ENCODE measurements at places on chromosomes 4 and X. TPM values are rescaled to one million over a fixed set of nuclear protein-coding genes. Genes with fewer than 3 reads are reported as not detected.

HSFX2 gene
- not detected for total RNA-seq

MAGEE2 gene
- not detected for total RNA-seq

UGT2B11 gene
- not detected for total RNA-seq

GPR34 gene
- total RNA-seq, result not detected

SLC16A2 gene
- total RNA-seq, result 14.4 TPM

ADGRG2 gene
- not detected for total RNA-seq

CENPI gene
- total RNA-seq, result 18.1 TPM

FAT1 gene
- total RNA-seq, result 159 TPM

CC2D2A gene
- total RNA-seq, result 20.5 TPM

ZNF718 gene
- 8.2 TPM for total RNA-seq

CXCL6 gene
- total RNA-seq, result 1.1 TPM

ELOVL6 gene
- 22.2 TPM for total RNA-seq

AFF2 gene
- 0.22 TPM for total RNA-seq

SLC10A3 gene
- total RNA-seq, result 17.5 TPM

TET2 gene
- total RNA-seq, result 7.5 TPM

GAGE1 gene
- total RNA-seq, result not detected

GRK4 gene
- 4.1 TPM for total RNA-seq

SOX3 gene
- not detected for total RNA-seq

CYSLTR1 gene
- total RNA-seq, result 0.11 TPM

DMD gene
- 3.9 TPM for total RNA-seq

MAGEA9B gene
- not detected for total RNA-seq

SLC9B2 gene
- total RNA-seq, result 25.2 TPM

MAP3K15 gene
- total RNA-seq, result 0.12 TPM

TRPC5OS gene
- not detected for total RNA-seq

LGI2 gene
- 0.12 TPM for total RNA-seq

COL25A1 gene
- 0.11 TPM for total RNA-seq

HTN1 gene
- total RNA-seq, result not detected

CT55 gene
- not detected for total RNA-seq

SAGE1 gene
- not detected for total RNA-seq

IL1RAPL2 gene
- 0.11 TPM for total RNA-seq

LUZP4 gene
- not detected for total RNA-seq

CYBB gene
- not detected for total RNA-seq

BMPR1B gene
- 1.1 TPM for total RNA-seq

PCDH10 gene
- 1.7 TPM for total RNA-seq

NLGN4X gene
- total RNA-seq, result not detected

HSD17B13 gene
- total RNA-seq, result 0.22 TPM

HAND2 gene
- 22.7 TPM for total RNA-seq

FHL1 gene
- 106 TPM for total RNA-seq

RNF128 gene
- 1.5 TPM for total RNA-seq

CSAG3 gene
- not detected for total RNA-seq

PCDH11X gene
- not detected for total RNA-seq

SHROOM2 gene
- total RNA-seq, result 0.75 TPM

GAGE12J gene
- not detected for total RNA-seq
